Stimulated activated CD4-positive, alpha-beta T cell treated with anti-CD3 and anti-CD28 coated beads, Interleukin-15, amount 100 ng/mL, for 48 hours (primary cell): ENCODE measurements at places on chromosomes 5 and 9.

GRCh38 chr5:133398646-133399101, 213.7 kb downstream of the FSTL4 start:
- DNase-seq = peak; percentile 37

- DNase-seq = peak; percentile 5
Measured at GRCh38 chr5:157670662-157671591, at the start of gene C5orf52. C5orf52 (plus strand) TSS chr5:157671533; CDS start chr5:157671615, 82 bp downstream.

GRCh38 chr9:92961627-92962302, 14.4 kb downstream of the FGD3 start:
- peak; percentile 40 for DNase-seq

DNA sequence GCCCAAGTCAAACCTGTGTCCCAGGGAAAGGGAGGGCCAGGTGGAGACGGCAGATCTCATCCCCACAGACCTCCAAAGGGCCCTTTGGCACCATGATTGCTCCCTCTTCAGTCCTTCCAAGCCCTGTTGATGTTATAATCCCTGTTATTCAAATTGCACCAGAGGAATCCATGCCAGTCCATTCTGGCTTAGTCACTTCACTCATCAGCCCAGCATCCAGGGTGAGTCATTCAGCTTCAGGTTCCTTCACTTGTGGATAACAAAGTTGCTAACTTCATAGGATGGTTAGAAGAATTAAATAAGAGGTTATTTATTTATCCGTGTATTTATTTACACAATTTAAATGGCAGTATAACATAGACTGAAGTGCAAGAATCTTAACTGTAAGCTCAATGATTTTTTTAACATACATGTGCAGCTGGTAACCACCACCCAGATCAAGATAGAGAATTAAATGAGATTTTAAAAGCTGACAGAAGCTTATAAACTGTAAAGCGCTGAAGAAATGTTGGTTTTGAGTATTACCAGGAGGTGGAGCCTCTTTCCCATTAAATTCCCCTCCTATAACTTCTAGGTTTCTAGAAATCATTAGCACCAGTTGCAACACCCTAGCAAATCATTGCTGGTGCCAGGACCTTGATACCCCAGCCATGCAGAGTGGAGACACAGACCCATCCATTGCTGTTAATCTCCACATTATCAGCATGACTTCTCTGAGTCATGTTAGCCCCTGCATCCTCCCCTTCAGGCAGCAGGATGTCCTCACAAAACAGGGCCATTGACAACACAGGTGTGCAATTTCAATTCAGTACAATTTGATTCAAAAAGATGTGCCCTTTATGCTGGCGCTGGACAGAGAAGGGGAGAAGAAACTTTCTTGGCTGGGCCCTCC, 77.4 kb downstream of the SEC61B start:
- DNase-seq = no peak

DNA sequence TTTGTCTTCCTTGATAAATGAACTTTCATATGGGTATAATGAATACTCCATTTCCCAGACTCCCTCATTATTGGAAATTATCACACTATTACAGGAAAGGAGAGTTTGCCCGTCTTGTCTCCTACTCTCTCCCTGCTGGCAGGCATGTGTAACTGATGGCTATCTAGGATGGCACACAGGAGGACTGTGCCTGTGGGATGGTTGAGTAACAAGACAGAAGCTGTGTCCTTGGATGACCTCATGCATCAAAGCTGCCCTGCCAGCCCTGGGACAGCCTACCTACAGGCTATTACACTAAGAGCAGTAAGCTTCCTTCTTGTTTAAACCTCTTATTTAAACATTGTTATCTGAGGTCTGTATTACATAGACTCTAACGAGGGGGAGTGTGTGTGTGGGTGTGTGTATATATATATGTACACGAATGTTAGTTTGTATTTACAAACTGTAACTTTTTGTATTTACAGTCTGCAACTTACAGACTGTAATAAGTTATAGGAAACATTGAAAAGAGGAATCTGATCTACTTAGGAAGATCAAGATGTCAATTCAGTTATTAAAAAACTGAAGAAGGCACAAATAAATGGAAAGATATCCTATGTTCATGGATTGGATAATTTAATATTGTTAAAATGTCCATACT, 247.6 kb upstream of the ACO1 start:
- no peak for DNase-seq

DNA sequence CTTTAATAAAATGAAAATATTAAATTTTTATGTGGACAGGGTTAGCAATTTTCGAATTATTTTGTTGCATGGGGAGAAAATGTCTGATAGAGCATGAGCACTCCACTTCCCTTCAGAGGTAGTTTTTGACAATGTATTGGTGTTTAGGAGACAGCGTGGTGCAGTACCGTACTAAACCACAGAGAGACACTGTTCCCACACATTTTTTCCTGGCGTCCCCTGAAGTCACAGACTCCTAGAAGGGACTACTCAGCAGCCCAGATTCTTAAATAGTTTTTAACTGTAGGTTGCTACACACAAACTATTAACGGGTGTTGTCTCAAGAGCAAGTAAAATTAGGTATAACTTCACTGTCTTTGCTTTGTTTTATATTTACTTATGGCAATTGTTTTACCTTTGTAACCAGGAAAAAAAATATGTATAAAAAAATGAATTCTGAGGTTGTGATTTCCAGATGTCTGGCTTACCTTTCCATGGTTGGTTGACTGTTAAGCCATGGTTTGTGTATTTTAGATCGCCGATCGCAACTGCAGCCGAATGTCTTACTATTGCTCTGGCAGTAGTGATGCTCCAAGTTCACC, 171.2 kb downstream of the DOCK8 start:
- no peak for DNase-seq

GRCh38 chr9:70746316-70746715, 331.9 kb upstream of the KLF9 start:
- DNase-seq = no peak

DNA sequence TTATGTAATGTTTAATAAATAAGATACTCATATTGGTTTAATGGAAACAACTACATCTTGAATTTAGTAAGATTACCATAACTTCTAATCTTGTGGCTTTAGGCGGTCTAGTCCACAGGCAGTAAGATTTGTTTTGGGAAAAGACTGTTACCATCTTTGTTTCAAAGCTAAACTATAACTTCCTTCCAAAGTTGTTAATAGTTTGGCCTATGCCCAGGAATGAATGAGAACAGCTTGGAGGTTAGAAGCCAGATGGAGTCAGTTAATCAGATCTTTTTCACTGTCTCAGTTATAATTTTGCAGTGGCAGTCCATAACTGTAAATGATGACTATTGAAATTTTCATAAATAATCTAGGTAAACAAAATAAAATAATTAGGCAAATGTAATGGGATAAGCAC, 241.8 kb upstream of the KLF9 start:
- DNase-seq = no peak

DNA sequence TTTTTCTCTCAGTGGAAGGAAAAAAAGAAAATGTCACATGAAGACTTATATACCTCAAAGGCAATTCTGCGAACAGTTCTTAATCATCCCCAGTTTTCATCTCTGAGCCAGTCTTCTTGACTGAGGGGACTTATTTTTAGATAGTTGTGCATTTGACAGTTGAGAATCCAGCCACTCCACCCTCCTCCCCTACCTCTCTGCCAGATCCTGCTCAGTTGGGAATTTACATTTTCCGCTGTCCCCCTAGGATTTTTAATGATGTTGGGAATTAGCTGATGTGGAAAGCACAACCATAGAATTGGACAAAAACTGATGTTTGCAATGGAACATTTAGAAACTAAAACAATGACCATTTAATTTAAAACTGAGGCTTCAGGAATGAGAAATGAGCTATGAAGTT, 194.3 kb upstream of the PIK3R1 start:
- no peak for DNase-seq

GRCh38 chr5:81604193-81604592, 146.7 kb downstream of the SSBP2 start:
- no peak for DNase-seq

DNA sequence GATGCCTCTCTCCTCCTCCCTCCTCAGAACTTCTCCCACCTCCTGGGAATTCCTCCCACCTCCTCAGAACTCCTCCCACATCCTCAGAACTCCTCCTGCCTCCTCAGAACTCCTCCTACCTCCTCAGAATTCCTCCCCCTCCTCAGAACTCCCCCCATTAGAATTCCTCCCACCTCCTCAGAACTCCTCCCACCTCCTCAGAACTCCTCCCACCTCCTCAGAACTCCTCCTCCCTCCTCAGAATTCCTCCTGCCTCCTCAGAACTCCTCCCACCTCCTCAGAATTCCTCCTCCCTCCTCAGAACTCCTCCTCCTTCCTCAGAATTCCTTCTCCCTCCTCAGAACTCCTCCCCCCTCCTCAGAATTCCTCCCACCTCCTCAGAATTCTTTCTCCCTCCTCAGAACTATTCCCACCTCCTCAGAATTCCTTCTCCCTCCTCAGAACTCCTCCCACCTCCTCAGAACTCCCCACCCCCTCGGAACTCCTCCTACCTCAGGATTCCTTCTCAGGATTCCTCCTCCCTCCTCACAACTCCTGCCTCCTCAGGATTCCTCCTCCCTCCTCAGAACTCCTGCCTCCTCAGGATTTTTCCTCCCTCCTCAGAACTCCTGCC, 23.9 kb downstream of the SLC46A2 start:
- no peak for DNase-seq

- no peak for DNase-seq
Measured at GRCh38 chr9:106478727-106479126, 384.2 kb upstream of the ZNF462 start.

DNA sequence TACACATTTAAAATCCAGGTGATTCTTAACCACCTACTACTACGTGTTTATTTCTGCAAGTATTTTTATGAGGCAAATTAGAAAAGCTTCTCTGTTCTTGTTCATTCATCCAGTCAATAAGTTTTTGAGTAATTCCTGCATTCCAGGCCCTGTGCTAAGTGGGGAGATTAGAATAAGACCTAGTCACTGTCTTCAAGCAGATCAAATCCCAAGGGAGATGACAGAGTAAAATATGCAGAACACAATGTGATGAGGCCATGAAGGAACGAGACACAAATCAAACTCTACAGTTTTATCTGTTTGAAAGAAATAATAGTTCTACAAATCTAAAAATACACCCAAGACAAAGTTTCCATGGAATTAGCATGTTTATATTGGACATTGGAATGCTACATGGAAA, 158.8 kb downstream of the CEP120 start:
- no peak for DNase-seq

DNA sequence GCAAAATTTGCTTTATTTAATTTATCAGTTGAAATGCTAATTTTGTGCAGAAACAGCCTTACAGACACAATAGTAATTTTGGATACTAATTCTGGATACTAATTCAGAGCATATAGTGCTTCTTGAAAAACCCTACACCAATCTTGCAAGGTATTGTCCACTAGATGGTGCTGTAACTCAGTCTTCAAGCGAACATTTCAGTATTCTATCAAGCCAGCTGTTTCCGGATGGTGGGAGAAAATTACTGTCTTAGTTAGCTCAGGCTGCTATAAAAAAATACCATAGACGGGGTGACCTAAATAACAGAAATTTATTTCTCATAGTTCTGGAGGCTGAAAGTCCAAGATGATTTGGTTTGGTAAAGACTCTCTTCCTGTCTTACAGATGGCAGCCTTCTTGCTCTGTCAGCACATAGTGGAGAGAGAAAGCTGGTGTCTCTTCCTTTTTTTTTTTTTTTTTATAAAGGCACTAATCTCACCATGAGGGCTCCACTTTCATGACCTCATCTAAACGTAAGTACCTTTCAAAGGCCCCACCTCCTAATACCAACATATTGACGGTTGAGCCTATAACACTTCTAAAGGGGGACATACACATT, 1306.5 kb upstream of the CDH9 start:
- DNase-seq = no peak

- DNase-seq = no peak
Measured at GRCh38 chr5:168852329-168852728, 273.2 kb upstream of the PANK3 start.

DNA sequence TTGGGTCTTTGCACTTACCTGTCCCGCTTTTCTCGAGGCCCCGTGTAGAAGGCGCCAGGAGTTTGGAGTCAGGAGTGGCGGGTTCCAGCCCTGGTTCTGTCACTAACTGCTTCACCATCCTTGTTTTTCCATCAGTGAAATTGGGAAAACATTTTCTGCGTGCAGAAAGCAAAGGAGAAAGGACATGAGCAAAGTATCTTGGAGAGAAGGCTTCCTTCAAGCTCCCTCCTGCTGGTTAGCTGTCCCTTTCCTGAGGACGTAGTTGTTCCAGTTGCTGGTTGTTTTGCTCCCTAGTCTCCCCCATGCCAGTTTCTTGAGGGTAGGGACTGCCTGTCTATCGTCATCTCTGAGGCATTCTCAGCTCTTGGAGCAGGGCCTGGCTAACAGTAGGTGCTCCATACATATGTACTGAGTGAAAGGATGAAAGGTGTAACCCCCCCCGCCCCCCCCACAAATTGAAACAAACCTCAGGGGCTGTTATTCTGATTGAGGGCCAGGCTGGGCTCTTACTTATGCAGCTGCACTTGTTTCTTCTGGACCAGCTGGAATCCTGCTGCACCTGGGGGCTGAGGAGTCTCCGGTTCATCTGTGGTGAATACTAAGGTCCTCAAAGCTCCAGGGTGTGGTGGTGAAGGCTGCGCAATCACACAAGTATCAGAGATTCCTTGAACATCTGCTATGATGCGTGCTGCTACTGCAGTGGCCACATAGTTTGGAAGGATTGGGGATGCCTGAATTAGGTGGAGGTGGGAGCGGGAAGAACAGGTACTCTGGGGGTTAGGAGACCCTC, 1.0 kb downstream of the SMIM3 start:
- DNase-seq = no peak

GRCh38 chr9:100186356-100186755, 87.3 kb downstream of the INVS start:
- DNase-seq = no peak

- DNase-seq = no peak
Measured at GRCh38 chr5:111143910-111144309, 51.8 kb downstream of the WDR36 start.

- no peak for DNase-seq
Measured at GRCh38 chr5:21880164-21880563, 973.0 kb downstream of the CDH12 start.

- DNase-seq = no peak
Measured at GRCh38 chr9:92807031-92807756, 42.6 kb upstream of the BICD2 start.

DNA sequence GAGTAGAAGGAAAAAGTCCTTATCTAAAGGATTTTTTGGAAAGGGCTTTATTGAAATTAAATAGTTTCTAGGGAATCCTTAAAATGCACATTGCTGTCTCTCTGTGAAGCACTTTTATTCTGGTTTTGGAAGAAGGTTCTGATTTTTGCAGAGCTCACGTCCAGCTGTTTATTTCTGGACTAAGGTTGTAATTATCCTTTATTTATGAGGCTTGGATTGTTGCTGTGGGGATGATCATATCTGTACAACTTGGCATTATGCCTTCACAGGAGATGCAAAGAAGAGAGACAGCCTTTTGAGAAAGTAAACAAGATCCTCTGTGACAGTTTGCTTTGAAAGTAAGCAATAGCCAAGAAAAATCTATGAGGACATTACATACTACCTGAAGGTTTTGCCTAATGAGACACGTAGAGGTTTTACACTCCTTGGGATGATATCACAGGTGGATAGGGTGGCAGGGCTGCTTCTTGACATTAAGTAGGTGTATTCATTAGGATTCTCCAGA, 14.6 kb downstream of the SMARCA2 start:
- DNase-seq = no peak
